ENCODE measurements at places on chromosomes 16 and 17.

- ATAC-seq, result no peak
These were observed 1.4 kb upstream of the TXNDC11 start for GRCh38 chr16:11744075-11744470.

GRCh38 chr17:2083613-2084035 lies 28.7 kb downstream of the HIC1 start:
- peak; percentile 54 for ATAC-seq

- ATAC-seq, result no peak
These were observed 329.1 kb downstream of the CDH13 start for GRCh38 chr16:82955741-82956348.

DNA sequence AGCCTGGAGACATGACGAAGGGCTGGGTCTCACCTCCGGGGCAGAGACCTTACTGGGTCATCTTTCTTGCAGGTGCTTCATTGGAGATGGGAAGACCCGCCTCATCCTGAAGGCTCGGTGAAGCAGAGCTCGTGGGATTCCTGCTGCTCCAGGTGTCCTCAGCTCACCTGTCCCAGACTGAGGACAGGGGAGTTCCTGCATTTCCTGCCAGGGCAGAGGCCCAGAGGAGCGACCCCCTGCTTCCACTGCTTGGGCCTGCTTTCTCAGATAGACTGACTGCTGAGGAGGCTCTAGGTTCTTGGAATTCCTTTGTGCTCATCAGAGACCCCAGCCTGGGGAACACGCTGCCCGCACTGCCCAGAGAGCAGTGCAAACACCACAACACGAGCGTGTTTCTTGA lies 11.6 kb downstream of the AQP8 start:
- ATAC-seq, result no peak

DNA sequence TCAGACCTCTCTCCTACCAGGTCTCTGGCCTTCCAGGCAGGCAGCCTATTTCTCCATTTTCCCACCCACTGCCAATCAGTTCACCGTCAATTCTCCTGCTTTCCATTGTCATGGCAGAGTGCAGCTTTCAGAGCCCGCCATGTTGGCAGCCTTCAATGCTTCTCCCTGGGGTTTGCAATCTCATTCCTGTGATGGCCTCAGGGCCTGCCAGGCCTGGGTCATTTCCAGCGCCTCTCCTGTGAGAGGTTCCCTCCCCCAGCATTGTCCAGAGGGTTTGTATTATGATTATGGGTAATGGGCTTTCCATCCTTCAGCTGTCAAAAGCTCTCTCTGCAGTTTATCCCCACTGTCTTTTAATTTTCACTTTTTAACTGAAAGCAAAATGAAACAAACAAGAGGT lies 716.6 kb upstream of the CDH8 start:
- ATAC-seq, result no peak

DNA sequence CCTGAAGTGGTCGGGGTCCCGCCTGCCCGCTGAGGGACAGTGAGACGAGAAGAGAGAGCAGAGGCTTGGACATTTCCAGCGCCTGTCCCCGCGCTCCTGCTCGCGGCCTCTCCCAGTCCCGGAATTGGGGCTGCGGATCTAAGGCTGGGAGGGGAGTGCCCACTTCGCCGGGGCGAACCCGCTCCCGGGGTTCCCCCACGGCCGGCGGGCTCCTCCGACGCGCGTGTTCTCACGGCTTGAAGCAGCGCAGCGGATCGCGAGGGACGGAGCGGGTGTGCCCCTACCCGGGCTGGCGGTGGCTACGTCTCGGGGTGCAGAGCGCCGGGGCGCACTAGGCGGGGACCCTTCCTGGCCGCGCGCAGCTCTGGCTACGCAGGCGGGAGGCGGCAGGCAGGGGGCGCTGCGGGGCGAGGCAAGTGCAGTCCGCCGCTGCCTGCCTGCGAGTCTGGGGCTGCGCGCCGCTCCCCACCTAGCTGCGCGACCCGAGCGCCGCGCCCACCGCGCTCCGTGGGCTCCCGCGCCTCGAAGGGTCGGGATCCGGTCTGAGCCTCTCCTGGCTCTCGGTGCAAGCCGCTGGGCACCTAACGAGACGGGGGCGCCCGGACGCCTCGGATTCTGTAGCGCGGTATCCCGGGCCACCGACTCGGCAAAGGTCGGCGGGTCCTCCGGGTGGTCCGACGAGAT lies 1.2 kb downstream of the NGFR start:
- ATAC-seq, result peak; percentile 75

DNA sequence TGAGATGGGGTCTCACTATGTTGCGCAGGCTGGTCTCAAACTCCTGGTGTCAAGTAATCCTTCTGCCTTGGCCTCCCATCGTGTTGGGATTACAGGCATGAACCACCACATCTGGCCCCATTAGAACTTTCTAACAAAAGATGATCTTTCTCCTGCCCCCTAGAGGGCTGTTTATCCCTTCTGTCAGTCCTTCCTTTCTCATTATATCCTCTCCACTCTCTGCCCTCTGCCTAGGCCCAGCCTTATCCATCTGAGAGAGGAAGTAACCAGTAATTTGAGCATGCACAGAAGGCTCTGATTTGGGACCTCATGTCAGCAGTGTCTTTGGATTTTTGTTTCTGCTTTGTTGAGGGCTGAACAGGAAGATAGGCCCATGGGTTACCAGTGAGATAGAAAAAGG lies 4.4 kb upstream of the DHX40 start:
- ATAC-seq, result no peak

DNA sequence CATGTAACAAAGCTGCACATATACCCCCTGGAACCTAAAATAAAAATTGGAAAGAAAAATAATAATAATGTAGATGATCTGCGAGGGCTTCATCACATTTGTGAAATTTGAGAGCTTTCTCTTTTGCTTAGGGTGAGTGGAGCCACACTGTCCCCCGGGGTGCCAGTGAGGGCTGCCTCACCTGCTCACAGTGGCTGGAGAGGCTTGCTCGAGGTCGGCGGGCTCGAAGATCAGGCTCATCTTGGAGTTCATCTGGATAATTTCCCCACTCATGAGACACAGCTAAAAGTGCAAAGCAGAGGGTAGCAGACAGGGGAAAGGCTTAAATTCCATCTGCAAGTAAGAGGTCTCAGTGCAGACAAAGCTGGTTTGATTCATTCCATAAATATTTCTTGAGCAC lies 123.8 kb downstream of the DNAH3 start:
- no peak for ATAC-seq

GRCh38 chr17:45809499-45809898 lies 25.4 kb downstream of the CRHR1 start:
- no peak for ATAC-seq

DNA sequence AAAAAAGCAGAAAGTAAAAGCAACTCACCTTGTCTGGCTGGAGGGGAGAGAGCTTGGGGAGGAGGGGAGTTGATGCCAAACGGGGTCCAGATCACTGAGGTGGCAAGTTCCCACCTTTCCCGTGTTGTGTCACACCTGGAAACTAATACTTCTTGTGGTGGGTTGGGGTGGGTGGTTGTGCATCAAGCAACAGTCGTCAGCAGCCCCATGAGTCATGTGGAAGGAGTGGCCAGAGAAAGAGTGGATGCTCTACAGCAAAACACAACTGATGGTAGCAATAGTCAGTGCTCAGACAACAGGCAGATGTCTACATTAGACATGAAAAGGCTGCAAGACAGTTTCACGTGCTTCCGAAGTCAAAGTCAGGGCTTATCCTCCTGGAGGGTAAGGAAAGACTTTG lies 35.4 kb downstream of the ARSG start:
- ATAC-seq, result no peak

DNA sequence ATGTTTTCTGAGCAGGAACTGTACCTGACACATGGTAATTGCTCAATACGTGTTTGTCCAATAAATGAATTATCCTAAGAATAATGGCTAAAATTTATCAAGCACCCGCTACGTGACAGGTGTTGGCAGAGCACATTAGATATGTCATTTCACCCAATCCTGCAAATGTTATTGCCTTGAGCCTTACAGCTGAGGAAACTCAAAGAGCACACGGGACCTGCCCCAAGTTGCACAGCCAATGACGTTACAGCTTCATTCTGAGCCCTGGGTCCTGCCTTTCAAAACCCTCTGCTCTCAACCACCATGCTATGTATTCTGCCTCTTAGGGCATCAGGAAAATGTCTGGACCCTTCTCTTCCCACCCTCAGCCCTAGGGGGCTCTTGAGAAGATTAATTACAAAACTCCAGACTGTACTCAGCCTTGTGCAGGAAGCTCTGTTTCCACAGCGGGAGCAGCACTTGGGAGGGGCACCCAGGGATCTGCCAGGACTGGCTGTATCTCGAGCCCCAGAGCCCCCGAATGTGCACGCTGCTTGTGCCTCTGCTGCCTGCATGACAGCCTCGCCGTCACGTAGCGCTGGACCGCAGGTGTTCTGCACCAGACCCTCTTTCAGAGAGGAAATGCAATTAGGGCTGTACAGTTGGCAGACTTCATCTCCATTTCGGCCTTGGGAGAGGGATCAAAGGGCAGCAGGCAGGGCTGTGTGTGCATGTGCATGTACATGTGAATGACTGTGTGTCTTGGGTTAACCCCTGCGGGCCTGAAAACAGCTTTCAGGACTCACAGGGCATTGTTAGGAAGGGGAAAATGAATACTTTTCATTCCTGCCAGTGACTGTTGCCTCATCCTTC lies 71.6 kb downstream of the GPR139 start:
- ATAC-seq, result no peak

DNA sequence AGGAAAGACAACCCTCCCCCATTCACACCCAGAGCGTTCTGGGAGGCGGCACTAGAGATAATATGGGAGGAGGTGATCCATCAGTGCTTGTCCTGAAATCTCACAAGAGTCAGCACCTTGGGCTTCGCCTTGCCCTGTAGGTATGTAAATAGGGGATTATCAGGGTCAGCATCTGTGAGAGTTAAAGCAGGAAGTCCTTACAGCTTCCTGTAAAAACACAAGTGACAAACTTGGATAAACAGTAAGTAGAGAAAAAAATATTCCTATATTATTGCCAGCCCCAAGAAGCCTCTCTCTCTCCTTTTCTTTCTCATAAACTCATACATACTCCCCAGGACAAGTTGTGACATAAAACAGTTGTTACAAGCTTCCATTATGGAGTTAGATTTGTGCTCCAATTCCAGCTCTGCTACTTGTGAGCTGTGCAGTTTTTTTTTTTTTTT lies 187.7 kb downstream of the MAF start:
- peak; percentile 59 for ATAC-seq

GRCh38 chr17:11565591-11565990 lies 32.7 kb upstream of the DNAH9 start:
- ATAC-seq, result no peak

DNA sequence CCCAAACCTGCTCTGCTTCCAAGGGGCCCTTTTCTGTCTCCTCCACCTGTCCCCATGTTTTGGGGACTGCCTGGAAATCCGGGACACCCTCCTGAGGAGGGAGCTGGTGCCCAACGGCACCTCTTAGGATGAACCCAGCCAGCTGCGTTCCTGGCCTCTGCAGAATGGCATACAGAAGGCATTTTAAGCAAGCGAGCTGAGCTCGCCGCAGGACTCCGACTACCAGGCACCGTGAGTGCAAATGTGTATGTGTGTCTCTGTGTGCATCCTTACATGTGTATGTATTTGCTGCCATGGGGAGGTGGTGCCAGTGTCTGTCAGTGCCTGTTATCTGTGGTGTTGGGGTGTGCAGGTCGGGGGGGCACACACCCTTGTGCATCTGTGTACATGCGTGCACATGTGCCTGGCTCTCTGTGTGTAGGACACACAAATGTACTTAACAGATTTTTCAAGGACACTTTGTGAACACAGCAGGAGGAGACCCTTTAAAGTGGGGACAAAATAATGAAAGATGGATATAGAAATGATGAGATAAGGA lies 39.3 kb downstream of the ABAT start:
- ATAC-seq, result no peak

GRCh38 chr17:2396568-2397246 lies 4.2 kb downstream of the MNT start:
- peak; percentile 24 for ATAC-seq

- no peak for ATAC-seq
These were observed 87.3 kb downstream of the SPECC1 start for GRCh38 chr17:20096430-20096829.

DNA sequence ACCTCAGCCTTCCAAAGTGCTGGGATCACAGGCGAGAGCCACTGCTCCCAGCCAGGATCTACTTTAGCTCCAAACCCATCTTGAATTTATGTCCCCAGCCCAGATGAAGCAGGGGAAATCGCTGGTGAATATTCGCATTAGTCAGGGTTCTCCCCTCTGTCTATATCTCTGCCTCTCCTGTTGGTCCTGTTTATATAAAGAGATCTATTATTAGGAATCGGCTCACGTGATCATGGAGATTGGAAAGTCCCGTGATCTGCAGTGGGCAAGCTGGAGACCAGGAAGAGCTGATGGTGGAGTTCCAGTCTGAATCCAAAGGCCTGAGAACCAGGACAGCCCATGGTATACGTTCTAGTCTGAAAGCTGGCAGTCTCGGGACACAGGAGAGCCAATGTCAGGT lies 382.8 kb downstream of the SEC14L1 start:
- ATAC-seq, result no peak

- no peak for ATAC-seq
These were observed 225.9 kb upstream of the PMFBP1 start for GRCh38 chr16:72397876-72398275.

DNA sequence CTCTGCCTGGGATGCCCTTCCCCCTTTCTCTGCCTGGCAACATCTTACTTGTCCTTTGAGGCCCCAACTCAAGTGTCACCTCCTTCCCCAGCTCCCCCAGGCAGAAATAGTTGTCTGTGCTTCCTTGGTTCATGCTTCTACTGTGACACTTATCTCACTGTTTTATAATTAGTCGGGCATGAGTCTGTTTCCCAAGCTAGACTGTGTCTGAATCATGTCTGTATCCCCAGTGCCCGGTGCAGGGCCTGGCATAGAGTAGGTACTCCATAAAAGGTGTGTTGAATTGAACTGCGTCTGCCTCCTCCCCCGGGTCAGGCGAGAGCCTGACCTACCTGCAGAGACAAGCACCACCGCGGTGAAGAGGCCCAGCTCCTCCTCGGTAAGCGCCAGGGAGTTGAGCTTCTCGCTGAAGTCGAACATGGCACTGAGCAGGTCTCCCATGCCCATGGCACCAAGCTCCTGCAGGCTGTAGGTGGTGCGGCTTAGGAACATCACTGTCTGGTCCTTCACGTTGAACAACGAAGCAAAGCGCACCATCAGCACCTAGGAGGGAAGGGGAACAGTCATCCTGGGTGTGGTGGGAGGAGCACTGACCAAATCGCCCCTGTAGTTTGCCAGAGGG lies 6.7 kb downstream of the NR1D1 start:
- peak; percentile 19 for ATAC-seq

GRCh38 chr17:16923904-16924695 lies 47.8 kb downstream of the TNFRSF13B start:
- no peak for ATAC-seq

DNA sequence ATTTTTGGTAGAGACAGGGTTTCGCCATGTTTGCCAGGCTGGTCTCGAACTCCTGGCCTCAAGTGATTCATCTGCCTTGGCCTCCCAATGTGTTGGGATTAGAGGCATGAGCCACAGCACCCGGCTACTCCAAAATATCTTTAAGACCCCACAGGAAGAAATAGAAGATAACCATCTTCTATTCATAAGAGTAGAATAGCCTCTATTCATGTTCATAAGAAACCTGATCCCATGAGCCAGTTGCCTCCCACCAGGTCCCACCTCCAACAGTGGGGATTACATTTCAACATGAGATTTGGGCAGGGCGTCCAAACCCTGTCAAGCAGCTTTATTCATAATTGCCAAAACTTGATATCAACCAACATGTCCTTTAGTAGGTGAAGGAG lies 13.9 kb upstream of the TMC7 start:
- no peak for ATAC-seq

All from esophagus mucosa (tissue), 1 donor.